ENCODE measurements at places on chromosomes 6 and 20.

DNA sequence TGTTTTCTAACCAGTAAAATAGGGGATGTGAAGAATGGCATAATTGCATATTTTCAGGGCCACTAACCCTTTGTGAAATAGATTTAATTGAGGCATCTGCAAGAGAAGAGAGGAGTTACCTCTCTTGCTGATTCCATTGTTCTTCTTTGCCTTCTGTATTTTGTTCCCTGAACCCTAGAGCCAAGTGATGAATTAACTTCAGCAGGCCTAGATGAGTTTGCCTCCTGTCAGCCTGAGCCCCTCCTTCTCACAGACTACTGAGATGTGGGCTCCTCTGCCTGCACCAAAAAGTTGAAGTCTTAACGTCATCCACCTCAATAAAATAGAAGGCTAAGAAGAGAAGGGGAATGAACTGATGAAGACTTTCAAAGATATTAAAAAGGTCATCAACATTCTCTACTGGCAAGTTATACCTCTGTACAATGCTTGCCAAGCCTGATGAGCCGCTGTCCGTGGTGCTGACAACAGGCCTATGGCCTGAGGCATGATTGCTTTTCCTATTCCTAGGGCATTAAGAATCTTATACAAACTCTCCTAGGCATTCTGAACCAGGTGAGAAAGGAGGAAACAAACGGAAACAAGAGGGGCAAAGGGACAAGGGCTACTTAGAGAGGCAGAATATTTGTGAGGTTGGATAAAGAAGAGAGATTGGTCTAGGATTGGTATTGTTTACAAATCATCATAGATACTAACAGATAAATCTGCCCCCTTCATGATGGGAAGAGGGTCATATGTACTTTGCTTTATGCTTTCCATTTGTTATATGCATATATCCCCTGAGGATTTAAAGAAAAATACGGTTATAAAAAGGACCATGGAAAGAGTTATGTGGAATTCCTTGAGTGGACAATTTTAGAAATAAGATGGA, 46.8 kb downstream of the CD24 start:
- peak; percentile 40 for DNase-seq

DNA sequence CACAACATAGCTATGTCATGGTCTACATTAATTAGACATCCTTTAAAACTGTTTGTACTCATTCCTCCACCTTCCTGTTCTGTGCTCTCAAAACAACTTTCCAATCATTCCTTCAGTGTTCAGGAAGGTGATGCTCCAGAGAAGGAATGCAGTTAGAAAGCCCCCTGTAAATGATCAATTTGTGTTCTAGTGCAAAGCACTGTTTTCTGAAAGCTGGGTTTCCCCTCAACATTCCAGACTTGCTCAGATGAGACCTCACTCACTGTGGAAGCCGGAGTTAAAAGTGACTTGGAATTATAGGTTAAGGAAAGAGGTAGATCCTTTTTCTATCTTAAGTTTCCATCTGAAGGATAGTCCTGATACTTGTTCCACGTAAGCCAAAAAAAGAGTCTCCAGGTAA, 95.9 kb downstream of the BMP2 start:
- DNase-seq, result no peak

GRCh38 chr20:53842301-53843099, 227.9 kb downstream of the BCAS1 start:
- no peak for DNase-seq

DNA sequence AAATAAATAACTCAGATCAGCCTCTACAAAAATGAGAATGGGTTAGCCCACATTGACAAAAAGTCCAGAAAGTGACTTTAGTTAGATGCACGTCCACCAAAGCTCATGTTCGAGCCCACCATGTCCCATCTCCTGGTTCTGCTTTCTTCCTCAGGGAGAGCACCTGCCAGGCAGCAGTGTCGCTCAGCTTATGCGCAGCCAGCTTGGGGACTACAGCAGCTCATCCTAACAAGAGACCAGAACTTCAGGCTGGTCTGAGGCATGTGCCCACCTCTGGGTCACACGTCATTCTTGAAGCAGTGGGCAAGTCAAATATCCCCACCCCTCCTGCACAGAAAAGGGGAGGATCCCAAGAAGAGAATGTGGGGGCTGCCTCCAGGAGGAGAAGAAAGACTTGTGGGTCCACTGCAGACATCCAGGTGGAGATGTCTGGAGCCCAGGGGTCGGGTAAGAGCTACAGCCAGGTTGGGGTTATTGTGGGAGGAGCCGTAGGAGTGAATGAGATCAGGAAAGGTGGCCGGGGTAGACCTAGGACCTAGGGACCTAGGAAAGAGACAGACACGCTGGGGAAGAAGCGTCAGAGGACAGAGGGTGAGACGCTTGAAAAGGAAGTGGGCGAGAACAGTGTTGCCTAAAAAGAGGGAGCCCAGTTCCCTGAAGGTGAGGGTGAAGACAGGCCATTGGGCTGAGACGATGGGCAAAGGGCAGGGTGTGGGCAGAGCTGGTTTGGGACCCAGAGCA, 52.5 kb downstream of the SSR1 start:
- no peak for DNase-seq

- DNase-seq, result no peak
Observed at GRCh38 chr6:64280569-64280968, 645.0 kb downstream of the PHF3 start.

DNA sequence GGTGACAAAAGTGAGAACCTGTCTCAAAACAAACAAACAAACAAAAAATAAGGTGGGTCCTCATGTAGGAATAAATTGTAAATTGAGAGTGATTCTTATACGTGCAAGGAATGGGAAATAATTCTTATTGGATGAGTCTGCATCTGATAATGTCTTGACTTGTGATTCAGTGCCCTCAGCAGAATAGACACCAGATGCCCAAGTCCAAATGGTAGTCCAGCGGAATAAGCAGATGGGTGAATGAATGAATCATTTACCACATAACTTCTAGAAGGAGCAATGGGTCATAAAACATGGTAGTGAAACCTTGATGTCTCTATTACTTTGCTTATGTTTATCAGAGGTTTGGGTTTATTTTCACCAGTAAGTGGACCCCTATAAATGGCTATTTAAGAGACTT, 747.7 kb downstream of the PHF3 start:
- DNase-seq, result no peak

GRCh38 chr20:48260129-48260756, 475.0 kb upstream of the SULF2 start:
- no peak for DNase-seq

- peak; percentile 16 for DNase-seq
Observed at GRCh38 chr6:135012764-135013163, 41.9 kb downstream of the HBS1L start.

GRCh38 chr20:10356628-10357027, 77.4 kb downstream of the MKKS start:
- DNase-seq, result no peak

- no peak for DNase-seq
Observed at GRCh38 chr20:48319943-48320584, 507.7 kb downstream of the PREX1 start.

- peak; percentile 74 for DNase-seq
Observed at GRCh38 chr6:35449287-35449881, 2.8 kb upstream of the FANCE start.

- peak; percentile 50 for DNase-seq
Observed at GRCh38 chr6:140434761-140435160, 1060.3 kb upstream of the CITED2 start.

DNA sequence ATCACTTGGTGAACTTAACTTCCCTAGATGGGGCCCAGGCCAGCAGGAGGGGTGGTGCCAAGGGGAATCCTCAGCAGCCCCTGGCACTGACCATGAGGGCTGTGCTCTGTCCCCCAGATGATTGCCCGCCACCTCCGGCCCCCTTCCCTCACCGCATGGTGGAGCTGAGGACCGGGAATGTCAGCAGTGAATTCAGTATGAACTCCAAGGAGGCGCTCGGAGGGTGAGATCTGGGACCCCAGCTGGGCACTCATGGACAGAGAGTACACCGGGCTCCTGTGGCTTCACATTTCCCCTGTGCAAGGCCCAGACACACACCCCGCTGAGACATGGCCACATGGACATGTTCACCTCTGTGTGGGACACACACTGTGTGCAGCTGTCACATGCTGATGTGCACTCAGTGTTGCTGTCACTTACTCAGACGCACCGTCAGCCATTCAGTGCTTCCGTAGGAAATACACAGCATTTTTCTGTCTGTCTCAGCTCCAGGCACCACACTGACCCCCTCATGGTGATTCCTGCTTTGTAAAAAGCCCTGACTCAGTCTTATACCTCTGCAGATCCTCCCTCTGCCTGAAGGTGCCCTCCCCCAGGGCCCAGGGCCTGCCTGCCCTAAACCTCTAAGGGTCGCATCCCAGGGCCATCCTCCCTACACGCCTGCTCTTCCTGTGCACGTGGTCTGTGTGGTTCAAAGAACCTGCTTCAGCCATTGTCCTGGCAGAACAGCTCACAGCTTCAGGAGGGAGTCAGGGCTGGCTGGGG, 4.4 kb downstream of the MYLK2 start:
- no peak for DNase-seq

- no peak for DNase-seq
Observed at GRCh38 chr6:156163311-156163710, 613.9 kb upstream of the ARID1B start.

- peak; percentile 32 for DNase-seq
Observed at GRCh38 chr6:39453241-39453640, 130.7 kb upstream of the KCNK16 start.

DNA sequence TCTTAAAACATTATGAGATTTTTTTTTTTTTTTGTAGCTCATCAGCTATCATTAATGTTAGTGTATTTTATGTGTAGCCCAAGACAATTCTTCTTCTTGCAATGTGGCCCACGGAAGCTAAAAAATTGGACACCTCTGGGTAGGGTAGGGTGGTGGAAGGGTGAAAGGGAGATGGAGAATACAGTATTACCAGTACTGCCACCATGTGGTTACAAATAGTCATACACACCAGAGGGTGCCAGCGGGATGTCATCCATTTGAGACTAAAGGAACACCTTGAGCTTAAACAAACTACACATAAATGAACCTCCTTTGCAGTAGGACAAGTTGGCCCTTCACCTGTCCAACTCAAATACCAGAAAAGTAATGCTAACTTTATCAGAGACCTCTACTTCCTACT, 601.9 kb downstream of the HTR1B start:
- peak; percentile 21 for DNase-seq
